ENCODE measurements at places on chromosomes 7 and 10.

DNA sequence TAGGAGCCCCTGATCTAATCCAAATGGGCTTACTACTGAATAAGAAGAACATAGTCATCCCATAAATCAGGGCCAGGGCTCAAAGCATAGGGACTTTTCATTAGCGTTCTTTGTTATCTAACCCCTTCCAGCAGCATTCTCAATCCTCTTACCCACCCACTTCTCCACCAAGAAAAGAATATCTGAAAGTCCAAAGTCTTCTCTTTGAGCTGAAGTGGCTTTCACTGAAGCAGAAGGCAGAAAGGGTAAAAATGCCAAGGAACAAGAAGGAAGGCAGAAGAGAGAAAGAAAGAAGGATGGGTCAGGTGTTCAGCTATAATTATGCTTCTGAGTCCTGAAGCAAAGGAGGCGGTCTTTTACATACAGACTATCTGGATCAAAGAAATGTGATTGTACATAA lies 10.2 kb downstream of the TRPV5 start:
- DNase-seq, result no peak

DNA sequence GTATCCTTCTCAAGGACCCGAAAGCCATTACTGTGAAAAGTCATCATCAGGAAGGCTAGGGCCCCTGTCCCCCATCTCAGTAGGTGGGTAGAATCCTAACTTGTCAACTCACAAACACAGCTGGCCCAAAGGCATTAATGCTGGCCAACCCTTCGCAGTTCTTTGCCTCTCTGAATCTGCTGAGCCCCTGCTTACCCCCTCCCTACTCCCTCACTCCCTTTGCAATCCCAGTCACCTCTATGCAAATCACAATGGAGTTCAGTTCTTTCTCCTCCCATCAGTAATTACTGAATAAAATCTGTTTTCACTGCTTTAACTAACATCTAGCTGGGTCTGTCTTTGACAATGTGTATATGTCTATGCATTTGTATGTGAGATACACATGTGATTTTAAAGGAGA lies 38.1 kb upstream of the AOAH start:
- no peak for DNase-seq

- DNase-seq, result no peak
Observed at GRCh38 chr10:43000021-43000411, 76.9 kb upstream of the RET start.

- no peak for DNase-seq
Observed at GRCh38 chr10:113648478-113648877, 15.4 kb downstream of the NRAP start.

GRCh38 chr10:88026031-88026430 lies 162.6 kb downstream of the PTEN start:
- peak; percentile 10 for DNase-seq

All from DMS79 treated with DMSO at 0.1 percent for 48 hours (cell line).